Calu3 (cell line): ENCODE measurements at places on chromosomes 2 and 18.

DNA sequence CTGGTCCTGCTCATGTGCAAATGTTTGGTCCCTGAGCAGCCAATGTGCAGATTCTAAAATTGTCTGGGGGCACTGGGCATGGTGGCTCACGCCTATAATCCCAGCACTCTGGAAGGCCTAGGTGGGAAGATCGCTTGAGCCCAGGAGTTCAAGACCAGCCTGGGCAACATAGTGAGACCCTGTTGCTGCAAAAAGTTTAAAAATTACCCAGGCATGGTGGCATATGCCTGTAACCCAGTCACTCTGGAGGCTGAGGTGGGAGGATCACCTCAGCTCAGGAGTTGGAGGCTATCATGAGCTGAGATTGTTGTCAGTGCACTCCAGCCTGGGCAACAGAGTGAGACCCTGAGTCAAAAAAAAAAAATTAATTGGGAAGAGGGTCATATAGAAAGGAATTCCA, 5.1 kb downstream of the LIPG start:
- H3K4me1 ChIP-seq, result peaks cover 16% of the 10 kb centered on the region
- H3K36me3 ChIP-seq, result peaks cover 72% of the 10 kb centered on the region
- no peak overlapping the region for H3K27ac ChIP-seq

DNA sequence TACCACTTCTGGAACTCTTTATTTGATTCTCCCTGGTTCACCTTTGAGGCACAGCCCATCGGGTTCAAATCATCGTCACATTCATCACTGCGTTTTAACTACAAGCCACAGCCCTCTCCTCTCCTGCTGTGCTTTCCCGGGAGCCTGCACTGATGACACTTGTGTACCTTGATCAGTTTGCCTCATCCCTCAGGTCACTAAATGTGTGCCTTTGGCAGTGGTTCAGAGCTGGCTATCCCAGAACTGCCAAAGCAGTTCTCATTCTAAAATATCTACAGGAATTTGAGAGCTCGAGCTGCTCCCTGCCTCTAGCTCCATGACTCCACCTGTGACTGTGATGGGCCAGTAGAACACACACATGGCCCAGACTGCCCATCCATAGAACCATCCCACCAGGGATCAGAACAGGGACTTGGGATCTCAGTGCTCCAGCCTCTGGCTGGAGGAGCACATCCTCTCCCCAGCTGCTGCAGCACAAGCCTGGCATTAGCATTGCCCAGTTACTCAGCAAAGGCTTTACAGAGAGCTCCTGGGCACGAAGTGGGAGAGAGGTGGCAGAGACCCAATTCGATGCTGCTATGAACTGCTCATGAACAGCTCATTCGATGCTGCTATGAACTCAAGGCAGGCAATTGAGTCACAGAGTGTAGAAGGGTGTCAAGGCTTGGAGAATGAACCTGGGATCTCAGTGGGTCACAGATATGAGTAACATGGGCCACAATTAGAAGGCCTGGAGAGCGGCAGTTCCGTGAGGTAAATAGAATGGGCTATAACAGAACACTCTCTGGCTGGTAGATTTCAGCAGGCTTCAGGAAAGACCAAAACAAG, 41.9 kb downstream of the EVA1A start:
- H3K27me3 ChIP-seq, result peaks cover 28% of the 10 kb centered on the region
- H3K36me3 ChIP-seq, result no peaks in the 10 kb centered on the region
- DNase-seq, result no peak
- H3K27ac ChIP-seq, result no peak overlapping the region
- H3K4me3 ChIP-seq, result no peak overlapping the region
- H3K4me1 ChIP-seq, result no peaks in the 10 kb centered on the region

DNA sequence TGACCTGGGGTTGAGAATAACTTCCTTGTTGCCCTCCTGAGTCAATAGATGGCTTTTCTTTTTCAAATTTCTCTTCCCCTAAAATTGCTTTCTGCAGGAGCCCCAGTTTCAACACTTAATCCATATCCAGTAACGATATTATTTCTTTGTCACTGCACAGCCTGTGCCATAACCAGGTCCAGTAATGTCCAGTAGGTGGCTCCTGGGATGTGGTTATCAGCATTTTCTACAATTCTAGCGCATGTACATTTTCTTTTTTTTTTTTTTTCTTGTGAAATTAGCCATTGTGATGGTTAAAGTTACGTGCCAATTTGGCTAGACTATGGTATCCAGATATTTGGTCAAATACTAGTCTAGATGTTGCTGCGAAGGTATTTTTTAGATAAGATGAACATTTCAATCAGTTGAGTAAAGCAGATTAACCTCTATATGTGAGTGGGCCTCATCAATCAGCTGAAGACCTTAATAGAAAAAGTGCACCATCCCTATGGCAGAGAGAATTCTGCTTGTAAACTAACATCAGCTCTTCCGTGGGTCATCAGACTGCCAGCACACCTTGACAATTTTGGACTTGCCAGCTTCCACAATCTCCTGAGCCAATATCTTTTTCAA, 72.9 kb upstream of the SCG2 start:
- peaks cover 4% of the 10 kb centered on the region for H3K36me3 ChIP-seq
- H3K27me3 ChIP-seq, result no peaks in the 10 kb centered on the region
- peak overlapping the region; percentile 25 for H3K27ac ChIP-seq
- DNase-seq, result peak; percentile 69
- peaks cover 27% of the 10 kb centered on the region for H3K4me1 ChIP-seq
- H3K4me3 ChIP-seq, result no peak overlapping the region

DNA sequence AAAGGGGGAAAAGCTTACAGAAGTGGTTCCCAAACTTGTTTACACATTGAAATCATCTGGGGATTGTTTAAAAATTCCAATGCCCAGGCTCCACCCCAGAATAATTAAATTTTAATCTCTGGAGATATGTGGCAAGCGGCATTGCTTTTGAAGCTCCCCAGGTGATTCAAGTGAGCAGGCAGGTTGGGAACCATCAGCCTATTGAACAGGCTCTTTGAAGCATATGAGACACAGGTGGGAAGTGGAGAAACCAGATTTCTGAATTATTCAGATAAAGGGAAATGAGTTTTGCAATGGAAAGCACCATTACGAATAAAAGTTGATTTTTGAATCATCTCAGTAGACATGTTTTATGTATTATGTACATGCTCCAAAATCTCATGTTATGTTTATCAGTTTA, 57.6 kb upstream of the NOSTRIN start:
- H3K27ac ChIP-seq, result no peak overlapping the region
- no peak for DNase-seq
- no peak overlapping the region for H3K4me3 ChIP-seq
- peaks cover 3% of the 10 kb centered on the region for H3K36me3 ChIP-seq
- no peaks in the 10 kb centered on the region for H3K27me3 ChIP-seq

DNA sequence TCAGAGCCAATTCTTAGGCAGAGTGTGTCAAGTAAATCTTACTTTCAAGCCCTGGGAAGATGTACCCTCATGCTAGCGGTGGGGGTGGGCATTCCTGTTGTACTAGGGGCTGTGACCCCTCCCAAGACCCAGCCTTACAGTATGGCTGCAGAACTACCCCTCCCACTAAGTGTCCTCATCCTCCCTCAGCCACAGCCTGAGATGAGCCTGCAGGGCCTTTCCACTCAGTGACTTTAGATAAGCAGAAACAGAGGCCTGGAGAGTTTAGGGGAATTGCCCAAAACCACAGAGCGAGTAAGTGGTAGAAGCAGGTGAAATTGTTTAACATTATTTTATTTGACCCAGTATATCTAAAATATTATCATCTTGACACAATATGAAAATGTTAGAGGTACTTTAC, 36.6 kb downstream of the TTC32 start:
- no peak for DNase-seq
- peaks cover 7% of the 10 kb centered on the region for H3K36me3 ChIP-seq
- H3K27me3 ChIP-seq, result peaks cover 20% of the 10 kb centered on the region
- H3K4me1 ChIP-seq, result no peaks in the 10 kb centered on the region
- no peak overlapping the region for H3K27ac ChIP-seq

GRCh38 chr18:21074336-21075323, 37.0 kb downstream of the ROCK1 start:
- peaks cover 58% of the 10 kb centered on the region for H3K4me1 ChIP-seq
- DNase-seq, result peak; percentile 25
- no peaks in the 10 kb centered on the region for H3K27me3 ChIP-seq

DNA sequence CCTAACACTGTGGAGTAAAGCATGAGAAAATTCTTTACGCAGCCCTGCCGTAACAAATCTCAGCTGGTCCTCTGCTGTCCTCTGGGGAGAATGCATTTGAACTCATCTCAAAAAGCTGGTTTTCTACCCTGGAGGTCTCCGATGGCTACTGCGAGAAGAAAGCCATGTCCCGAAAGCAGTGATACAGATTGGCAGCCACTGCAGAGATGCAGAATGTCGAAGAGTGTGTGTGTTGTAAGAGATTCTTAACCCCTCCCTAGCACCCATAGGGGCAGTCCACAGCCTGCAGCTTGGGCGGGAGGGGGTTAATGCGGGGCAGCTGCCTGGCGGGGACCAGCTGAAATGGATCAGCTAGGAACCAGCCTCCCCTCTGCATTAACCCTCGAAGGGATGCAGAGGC, 235.9 kb downstream of the ZNF516 start:
- no peak overlapping the region for H3K27ac ChIP-seq
- no peaks in the 10 kb centered on the region for H3K4me1 ChIP-seq
- H3K4me3 ChIP-seq, result no peak overlapping the region
- H3K27me3 ChIP-seq, result peaks cover 45% of the 10 kb centered on the region
- DNase-seq, result no peak
- no peaks in the 10 kb centered on the region for H3K36me3 ChIP-seq

DNA sequence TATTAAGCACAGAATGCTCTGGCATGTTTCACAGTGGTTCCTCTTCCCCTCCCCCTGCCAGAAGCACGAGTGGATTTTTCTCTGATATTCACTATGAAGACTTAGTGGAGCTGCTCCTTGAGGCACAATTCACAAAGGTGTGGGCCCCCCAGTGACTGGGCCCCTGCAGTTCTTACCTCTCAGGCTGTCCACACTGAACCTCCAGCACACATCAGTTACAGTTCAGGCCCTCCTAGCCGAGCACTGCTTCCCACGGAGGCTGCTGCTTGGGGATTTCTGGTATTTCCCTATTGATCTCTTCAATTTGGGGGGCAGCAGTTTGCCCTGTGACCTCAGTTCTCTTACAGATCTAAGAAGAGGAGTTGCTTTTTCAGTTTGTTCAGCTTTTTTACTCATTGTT, 236.1 kb downstream of the SH3RF3 start:
- no peaks in the 10 kb centered on the region for H3K36me3 ChIP-seq
- peaks cover 48% of the 10 kb centered on the region for H3K27me3 ChIP-seq
- H3K4me3 ChIP-seq, result no peak overlapping the region
- no peaks in the 10 kb centered on the region for H3K4me1 ChIP-seq
- no peak overlapping the region for H3K27ac ChIP-seq
- no peak for DNase-seq

- no peak overlapping the region for H3K4me3 ChIP-seq
- no peaks in the 10 kb centered on the region for H3K36me3 ChIP-seq
Measured at GRCh38 chr18:37845498-37845897, 279.9 kb upstream of the CELF4 start.

DNA sequence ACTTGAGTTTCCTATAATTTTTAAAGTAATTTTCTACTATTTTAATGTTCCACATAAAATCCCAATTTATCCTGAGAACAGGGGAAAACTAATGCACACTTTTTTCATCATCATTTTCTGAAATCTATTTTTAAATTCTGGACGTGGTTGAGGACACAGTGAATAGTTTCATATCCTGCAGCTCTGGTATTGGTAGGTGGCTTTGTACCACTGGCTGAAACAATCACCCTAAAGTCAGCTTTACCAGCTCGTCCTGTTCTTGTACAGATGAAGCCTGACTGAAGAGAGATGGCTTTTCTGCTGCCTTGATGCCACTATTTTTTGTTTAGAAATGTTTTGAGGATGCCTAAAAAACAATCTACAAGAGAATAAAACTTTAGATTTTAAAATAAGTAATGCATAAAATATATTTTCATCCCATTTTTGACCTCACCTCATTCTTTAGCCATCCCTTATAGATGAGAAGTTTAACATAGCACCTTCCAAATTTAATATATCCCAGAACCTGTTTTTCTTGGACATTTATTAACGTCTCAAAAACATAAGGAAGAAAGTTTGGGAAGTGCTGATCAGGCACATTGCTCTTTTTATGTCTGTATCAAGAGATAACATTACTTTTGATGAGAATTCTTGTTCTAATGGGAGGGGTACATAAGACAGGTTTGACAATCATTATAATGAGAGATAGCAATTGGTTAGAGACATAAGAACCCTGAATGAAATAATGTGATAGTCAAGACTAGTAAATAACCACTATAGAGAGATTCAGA, 80.9 kb downstream of the GALNT1 start:
- H3K27me3 ChIP-seq, result no peaks in the 10 kb centered on the region
- H3K4me1 ChIP-seq, result no peaks in the 10 kb centered on the region
- peaks cover 14% of the 10 kb centered on the region for H3K36me3 ChIP-seq
- H3K4me3 ChIP-seq, result no peak overlapping the region
- peak overlapping the region; percentile 2 for H3K27ac ChIP-seq

DNA sequence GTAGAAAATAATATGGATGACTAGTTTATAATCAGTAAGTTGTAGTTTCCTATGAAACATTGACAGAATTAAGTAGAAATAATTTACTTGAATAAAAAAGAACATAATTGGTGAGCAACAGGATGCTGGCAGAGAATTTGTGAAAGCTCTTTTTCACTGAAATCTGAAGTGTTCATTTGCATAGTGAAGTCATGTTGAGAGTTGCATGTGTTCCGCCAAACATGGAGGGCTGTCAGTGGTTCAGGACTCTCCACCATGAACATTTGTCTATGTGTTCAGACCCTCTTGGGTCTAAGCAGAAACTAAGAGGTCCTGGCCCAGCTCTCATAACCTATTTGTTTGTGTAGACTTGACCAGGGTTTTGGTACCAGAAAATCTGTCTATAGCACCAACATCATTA, 182.5 kb upstream of the LINC00305 start:
- H3K4me3 ChIP-seq, result no peak overlapping the region
- H3K4me1 ChIP-seq, result peaks cover 7% of the 10 kb centered on the region
- no peak for DNase-seq
- H3K27me3 ChIP-seq, result no peaks in the 10 kb centered on the region

GRCh38 chr2:31192851-31193392, 24.4 kb downstream of the CAPN14 start:
- H3K4me1 ChIP-seq, result no peaks in the 10 kb centered on the region
- DNase-seq, result no peak
- H3K27me3 ChIP-seq, result peaks cover 34% of the 10 kb centered on the region
- H3K36me3 ChIP-seq, result no peaks in the 10 kb centered on the region

DNA sequence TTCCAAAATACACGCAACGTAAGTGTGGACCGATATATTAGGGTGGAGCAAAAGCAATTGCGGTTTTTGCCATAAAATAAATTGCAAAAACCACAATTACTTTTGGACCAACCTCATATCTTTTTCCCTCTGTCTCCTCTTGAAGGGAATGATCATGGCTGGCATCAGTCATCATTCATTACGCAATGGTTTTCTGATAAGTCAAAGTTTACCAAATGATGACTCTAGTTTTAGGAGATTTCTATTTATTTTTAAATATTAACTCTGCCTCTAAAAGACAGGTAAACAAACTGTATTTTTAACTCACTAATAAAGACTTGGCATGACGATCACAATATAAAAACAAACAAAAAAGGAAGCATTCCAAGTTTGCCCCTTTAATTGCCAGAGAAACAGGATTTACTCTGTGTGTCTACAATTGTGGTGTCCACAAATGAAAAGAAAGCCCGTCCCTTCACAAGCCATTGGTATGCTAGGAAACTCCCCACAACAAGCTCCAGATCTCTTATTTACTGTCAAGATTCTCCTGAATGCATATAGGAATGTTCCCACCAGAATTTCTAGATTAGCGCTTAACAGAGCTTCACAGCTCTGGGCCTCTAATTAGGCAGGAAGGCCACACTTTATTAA, 61.3 kb downstream of the IRS1 start:
- H3K4me3 ChIP-seq, result no peak overlapping the region
- DNase-seq, result no peak
- H3K4me1 ChIP-seq, result peaks cover 48% of the 10 kb centered on the region
- no peaks in the 10 kb centered on the region for H3K27me3 ChIP-seq
- H3K36me3 ChIP-seq, result no peaks in the 10 kb centered on the region
